MCF 10A (cell line): ENCODE measurements at places on chromosomes 12 and 14.

DNA sequence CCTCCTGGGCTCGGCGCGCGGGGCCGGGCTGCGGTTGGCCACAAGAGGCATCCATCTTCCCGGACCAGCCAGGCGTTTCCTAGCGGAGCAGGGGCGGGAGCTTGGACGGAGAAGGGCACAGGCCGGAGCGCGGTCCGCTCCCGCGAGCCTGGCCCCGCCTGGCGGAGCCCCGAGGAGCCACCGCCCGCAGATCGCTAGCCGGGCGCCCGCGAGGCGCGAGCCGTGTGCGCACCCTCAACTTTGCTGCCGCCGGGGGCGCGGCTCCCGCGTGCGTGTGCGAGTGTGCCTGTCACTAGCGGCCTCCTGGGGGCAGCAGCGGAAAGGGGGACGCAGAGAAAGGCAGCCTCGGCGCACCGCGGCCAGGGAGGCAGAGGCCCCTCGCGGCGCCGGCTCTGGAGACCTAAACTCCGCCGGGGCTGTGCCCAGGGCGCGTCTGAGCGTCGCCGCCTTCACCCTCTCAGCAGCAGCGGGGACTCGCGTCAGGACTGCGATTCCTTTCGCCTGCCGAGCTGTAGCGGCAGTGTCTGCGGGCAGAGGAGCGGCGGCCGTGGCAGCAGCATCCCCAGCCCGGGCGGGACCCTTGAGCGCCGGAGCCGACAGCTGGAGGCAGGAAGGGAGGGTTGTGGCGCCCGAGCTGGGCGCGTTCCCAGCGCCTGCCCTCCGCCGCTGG lies 644 bp upstream of the SRGAP1 start:
- peak overlapping the region; percentile 99 for H3K4me3 ChIP-seq
- H3K4me1 ChIP-seq, result peaks cover 13% of the 10 kb centered on the region
- peak overlapping the region; percentile 96 for H3K27ac ChIP-seq
- DNase-seq, result peak; percentile 92

DNA sequence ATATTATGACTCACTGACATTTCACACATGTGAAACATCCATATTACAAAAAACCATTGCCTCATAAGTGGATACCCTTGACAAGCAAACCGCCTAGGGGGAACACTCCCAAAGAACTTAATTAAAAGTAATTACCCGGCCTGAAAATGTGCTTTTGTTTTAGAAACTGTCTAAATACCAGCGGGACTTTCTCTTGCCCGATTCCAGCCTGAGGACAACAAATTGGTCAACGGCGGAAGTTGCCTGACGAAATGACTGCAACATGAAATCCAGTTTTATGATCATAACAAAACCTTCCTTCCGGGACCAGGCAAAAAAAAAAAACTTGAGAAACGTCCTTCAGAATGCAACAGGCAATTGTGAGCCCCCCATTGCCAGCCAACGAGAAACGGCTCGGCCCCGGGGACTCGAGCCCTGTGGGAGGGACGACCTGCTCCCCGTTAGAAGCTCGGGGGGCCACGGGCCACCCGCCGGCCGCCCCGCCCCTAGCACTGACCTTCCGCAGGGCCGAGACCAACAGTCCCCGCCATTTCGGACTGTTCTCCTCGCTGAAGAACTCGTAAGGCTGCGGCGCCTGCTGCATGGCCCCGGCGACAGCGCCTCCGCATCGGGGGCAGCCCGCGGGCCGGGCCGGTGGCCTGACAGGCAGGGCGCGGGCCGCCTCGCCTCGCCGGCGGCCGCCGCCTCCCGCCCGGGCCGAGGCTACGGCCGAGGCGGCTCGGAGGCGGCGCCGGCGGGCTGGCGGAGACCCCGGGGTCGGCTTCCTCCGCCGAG lies 490 bp downstream of the SOS2 start:
- H3K27me3 ChIP-seq, result no peaks in the 10 kb centered on the region
- H3K36me3 ChIP-seq, result peaks cover 5% of the 10 kb centered on the region
- peak; percentile 71 for DNase-seq
- peak overlapping the region; percentile 84 for H3K4me3 ChIP-seq
- peak overlapping the region; percentile 95 for H3K27ac ChIP-seq

GRCh38 chr12:45913631-45914030 lies 76.7 kb downstream of the SCAF11 start:
- no peaks in the 10 kb centered on the region for H3K4me1 ChIP-seq
- DNase-seq, result no peak
- no peaks in the 10 kb centered on the region for H3K27me3 ChIP-seq
- no peak overlapping the region for H3K4me3 ChIP-seq

GRCh38 chr12:25835385-25835784 lies 123.1 kb upstream of the RASSF8 start:
- no peaks in the 10 kb centered on the region for H3K27me3 ChIP-seq
- H3K36me3 ChIP-seq, result no peaks in the 10 kb centered on the region
- H3K4me3 ChIP-seq, result no peak overlapping the region
- peaks cover 10% of the 10 kb centered on the region for H3K4me1 ChIP-seq

- DNase-seq, result no peak
- H3K27ac ChIP-seq, result peak overlapping the region; percentile 90
- peaks cover 33% of the 10 kb centered on the region for H3K4me1 ChIP-seq
- no peaks in the 10 kb centered on the region for H3K27me3 ChIP-seq
- peak overlapping the region; percentile 59 for H3K4me3 ChIP-seq
These were observed 31.4 kb downstream of the PPFIBP1 start for GRCh38 chr12:27555361-27555760.

DNA sequence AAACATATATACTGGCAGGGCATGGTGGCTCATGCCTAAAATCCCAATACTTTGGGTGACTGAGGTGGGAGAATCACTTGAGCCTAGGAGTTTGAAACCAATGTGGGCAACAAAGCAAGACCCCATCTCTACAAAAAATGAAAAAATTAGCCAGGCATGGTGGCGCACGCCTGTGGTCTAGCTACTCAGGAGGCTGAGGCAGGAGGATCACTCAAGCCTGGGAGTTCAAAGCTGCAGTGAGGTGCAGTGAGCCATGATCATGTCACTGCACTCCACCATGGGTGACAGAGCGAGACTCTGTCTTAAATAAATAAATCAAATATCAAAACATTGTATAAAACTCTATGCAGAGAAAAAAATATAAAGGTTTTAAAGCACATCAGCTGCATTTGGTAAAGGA lies 5.2 kb downstream of the FMNL3 start:
- DNase-seq, result no peak
- H3K27ac ChIP-seq, result no peak overlapping the region
- no peaks in the 10 kb centered on the region for H3K36me3 ChIP-seq
- H3K27me3 ChIP-seq, result peaks cover 15% of the 10 kb centered on the region
- H3K4me1 ChIP-seq, result no peaks in the 10 kb centered on the region

DNA sequence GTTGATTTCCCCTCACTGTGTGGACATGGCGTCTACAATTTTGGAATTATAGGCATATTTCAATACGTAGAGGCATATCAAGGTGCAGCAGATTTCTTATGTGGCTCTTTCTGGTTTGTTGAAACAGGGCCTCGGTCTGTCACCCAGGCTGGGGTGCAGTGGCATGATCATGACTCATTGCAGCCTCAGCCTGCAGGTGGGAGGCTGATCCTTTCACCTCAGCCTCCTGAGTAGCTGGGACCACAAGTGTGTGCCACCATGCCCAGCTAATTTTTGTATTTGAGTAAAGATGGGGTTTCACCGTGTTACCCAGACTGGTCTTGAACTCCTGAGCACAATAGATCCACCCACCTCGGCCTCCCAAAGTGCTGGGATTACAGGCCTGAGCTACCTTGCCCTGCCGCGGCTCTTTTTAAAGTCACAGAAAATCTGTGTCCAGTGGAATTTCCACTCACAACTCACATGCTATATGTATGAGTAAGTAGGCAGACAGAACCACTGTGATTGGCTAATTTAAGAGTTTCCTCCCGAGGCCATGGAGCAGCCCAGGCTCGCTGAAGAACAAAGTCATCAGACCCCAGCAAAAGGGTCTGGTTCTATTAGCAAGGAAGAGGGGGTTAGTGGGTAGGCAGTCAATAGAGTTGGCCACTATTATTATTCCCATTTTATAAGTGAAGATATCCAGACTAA lies 9.1 kb downstream of the GNG2 start:
- DNase-seq, result no peak
- H3K27ac ChIP-seq, result no peak overlapping the region
- H3K36me3 ChIP-seq, result no peaks in the 10 kb centered on the region

- H3K4me1 ChIP-seq, result peaks cover 7% of the 10 kb centered on the region
- H3K27me3 ChIP-seq, result peaks cover 28% of the 10 kb centered on the region
- no peak overlapping the region for H3K4me3 ChIP-seq
- no peak overlapping the region for H3K27ac ChIP-seq
- DNase-seq, result no peak
- peaks cover 4% of the 10 kb centered on the region for H3K36me3 ChIP-seq
These were observed 3.0 kb downstream of the ADGRD1 start for GRCh38 chr12:130956456-130957303.

GRCh38 chr14:63717702-63718101 lies 10.2 kb downstream of the SGPP1 start:
- peaks cover 13% of the 10 kb centered on the region for H3K4me1 ChIP-seq
- H3K27me3 ChIP-seq, result no peaks in the 10 kb centered on the region
- H3K27ac ChIP-seq, result no peak overlapping the region
- peak; percentile 13 for DNase-seq

- DNase-seq, result no peak
- H3K4me3 ChIP-seq, result no peak overlapping the region
- H3K27me3 ChIP-seq, result no peaks in the 10 kb centered on the region
- H3K36me3 ChIP-seq, result peaks cover 51% of the 10 kb centered on the region
- H3K27ac ChIP-seq, result no peak overlapping the region
- peaks cover 18% of the 10 kb centered on the region for H3K4me1 ChIP-seq
These were observed 129.6 kb downstream of the RFLNA start for GRCh38 chr12:124424516-124424905.

DNA sequence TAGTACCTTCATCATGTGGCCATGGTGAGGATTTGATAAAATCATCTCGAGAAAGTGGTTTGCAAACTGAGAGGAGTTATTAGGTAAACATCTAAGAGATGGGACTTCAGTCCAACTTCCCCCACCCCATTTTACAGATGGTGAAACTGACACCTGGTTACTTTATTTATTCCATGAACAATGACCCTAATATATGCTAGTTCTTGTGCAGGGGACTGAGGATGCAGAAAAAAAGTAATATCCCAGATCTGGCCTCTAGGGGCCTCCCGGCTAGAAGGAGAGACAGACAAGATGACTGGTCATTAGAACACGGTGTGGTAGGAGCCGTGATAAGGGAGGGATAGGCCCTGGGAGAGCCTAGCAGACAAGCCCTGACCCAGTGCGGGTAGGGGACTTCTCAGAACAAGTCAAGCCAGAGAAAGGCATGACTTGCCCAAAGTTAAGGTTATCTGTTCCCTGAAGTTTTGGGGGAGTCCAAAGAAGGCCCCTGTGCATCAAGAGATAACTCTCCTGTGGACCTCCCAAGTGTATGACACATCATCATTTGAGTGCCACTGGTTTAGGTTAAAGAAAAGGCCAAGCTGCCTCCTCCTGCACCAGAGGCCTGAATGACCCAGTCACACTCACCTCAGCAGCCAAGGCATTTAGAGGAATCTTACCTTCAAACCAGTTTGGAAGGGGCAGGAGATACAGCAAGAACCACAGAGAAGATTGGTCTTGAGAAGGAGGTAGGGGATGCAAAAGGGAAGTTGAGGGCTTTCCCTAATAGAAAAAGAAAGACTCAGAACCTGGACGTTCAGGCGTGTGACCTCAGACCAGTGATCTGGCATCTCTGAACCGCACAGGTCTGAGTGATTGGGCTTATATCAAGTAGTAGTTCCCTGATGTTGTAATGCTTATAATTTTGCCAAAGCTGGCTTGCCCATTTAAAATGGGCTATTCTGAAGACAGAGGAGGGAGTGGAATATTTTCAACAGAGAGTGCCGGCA lies 1.6 kb downstream of the CMKLR1 start:
- no peak overlapping the region for H3K27ac ChIP-seq
- H3K36me3 ChIP-seq, result no peaks in the 10 kb centered on the region
- peaks cover 18% of the 10 kb centered on the region for H3K4me1 ChIP-seq
- H3K27me3 ChIP-seq, result no peaks in the 10 kb centered on the region
- H3K4me3 ChIP-seq, result no peak overlapping the region

- no peak for DNase-seq
- H3K36me3 ChIP-seq, result peaks cover 5% of the 10 kb centered on the region
- no peak overlapping the region for H3K4me3 ChIP-seq
- peaks cover 26% of the 10 kb centered on the region for H3K4me1 ChIP-seq
- no peaks in the 10 kb centered on the region for H3K27me3 ChIP-seq
These were observed 100.3 kb upstream of the SOX5 start for GRCh38 chr12:24049728-24050127.

DNA sequence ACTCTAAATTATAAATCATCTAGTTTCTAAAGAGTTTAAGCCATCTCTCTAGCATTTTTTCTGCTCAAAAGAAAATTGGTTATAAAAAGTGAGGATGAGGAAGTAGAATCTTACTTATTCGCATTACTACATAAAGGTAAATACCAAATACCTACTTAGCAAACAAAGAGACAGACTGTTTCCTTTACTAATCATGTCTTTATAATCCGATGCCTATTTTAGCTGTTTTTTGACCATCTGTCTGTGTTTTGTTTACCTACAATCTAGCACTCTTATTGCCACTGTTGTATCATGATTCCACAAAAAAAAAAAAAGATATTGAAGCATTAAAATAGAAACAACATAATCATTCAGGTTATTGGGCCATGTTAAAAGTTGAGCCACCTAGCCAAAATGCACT lies 396.2 kb downstream of the PAWR start:
- H3K27me3 ChIP-seq, result no peaks in the 10 kb centered on the region
- DNase-seq, result no peak
- peaks cover 6% of the 10 kb centered on the region for H3K36me3 ChIP-seq
- H3K27ac ChIP-seq, result no peak overlapping the region
- no peak overlapping the region for H3K4me3 ChIP-seq

- no peak overlapping the region for H3K27ac ChIP-seq
- H3K27me3 ChIP-seq, result no peaks in the 10 kb centered on the region
- no peaks in the 10 kb centered on the region for H3K4me1 ChIP-seq
- peaks cover 6% of the 10 kb centered on the region for H3K36me3 ChIP-seq
- no peak overlapping the region for H3K4me3 ChIP-seq
- no peak for DNase-seq
These were observed 53.3 kb downstream of the ACACB start for GRCh38 chr12:109169686-109170085.

- no peak for DNase-seq
- H3K36me3 ChIP-seq, result no peaks in the 10 kb centered on the region
- no peak overlapping the region for H3K4me3 ChIP-seq
These were observed 122.1 kb upstream of the NRXN3 start for GRCh38 chr14:78048120-78048519.

- no peak for DNase-seq
- H3K27ac ChIP-seq, result no peak overlapping the region
- no peaks in the 10 kb centered on the region for H3K27me3 ChIP-seq
- no peaks in the 10 kb centered on the region for H3K36me3 ChIP-seq
These were observed 170.5 kb downstream of the CAND1 start for GRCh38 chr12:67439611-67440010.

DNA sequence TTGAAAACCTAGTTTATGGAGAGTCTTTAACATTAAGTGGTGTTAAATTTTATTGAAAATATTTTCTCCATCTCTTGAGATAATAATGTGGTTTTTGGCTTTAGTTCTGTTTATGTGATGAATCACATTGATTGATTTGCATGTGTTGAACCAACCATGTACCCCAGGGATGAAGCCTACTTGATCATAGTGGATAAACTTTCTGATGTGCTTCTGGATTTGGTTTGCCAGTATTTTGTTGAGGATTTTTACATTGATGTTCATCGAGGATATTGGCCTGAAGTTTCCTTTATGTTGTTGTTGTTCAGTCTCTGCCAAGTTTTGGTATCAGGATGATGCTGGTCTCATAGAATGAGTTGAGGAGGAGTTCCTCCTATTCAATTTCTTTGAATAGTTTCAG lies 222.6 kb downstream of the ADAMTS20 start:
- DNase-seq, result no peak
- no peaks in the 10 kb centered on the region for H3K4me1 ChIP-seq
- H3K27me3 ChIP-seq, result no peaks in the 10 kb centered on the region
- H3K27ac ChIP-seq, result no peak overlapping the region

- no peaks in the 10 kb centered on the region for H3K4me1 ChIP-seq
- no peaks in the 10 kb centered on the region for H3K36me3 ChIP-seq
- H3K4me3 ChIP-seq, result no peak overlapping the region
- peak; percentile 2 for DNase-seq
- no peak overlapping the region for H3K27ac ChIP-seq
These were observed 69.5 kb downstream of the NKX2-1 start for GRCh38 chr14:36450550-36450949.
